HFF-Myc (cell line): ENCODE measurements at places on chromosomes 2 and 18.

DNA sequence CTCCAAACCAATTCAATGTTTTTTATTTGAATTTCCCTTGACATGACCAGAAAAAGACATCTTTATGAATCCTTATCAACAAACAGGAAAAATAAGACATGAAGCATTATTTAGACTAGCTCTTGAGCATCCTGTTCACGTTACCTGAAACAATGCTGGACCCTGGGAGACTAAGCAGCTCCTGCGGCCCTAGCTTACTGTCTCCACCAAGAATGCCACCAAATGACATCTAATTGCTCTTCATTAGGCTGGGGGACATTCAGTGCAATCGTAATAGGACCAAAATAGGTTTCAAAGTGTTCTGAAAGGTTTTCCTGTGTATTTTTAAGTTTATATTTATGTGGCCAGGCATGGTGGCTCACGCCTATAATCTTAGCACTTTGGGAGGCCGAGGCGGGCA lies 25.5 kb downstream of the NFE2L2 start:
- DNase-seq = no peak

DNA sequence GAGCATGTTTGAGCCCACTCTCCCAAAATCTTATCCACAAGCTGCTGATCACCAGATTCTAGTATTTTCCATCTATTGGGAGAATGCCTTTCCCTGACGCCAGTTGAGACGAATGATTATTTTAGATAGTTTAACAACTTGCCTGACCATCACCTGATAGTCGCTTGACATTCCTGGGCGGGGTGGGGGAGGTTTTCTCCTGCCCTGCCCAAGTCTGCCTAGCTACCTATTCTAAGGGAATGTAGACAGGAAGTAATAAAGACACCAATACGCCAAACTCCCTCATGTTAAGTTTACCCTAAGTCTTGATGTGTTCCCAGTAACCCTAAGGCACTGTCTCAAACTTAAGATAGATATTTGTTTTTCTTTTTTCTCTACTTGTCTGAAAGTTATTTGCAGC lies 4.6 kb upstream of the ACAA2 start:
- no peak for DNase-seq

DNA sequence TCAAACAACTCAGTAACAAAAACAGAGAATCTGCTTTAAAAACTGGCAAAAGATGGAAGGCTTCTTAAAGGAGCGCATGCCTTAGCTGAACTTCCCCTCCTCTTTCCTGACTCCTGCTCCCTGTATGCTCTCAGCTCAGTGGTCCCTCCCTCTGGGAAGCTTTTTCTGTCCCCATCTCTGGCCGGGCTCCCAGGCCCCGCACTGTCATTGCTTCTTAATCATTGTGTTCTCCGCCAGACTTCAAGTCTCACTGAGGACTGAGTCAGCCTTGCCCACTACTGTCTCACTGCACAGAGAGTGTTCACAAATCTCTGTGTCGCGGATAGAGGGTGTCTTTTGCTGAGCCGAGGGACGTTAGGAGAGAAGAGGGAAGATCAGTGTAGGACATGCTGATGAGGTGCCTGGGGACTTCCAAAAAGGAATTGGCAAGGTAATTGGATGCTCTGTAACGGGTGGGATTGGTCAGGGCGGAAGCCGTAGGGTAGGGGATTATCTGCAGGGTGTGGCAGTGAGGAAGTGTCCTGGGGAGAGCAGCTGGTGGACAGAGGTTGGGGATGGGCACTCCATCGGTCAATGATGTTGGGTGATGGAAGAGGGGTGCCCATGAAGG lies 16.2 kb downstream of the TOGARAM2 start:
- no peak for DNase-seq

GRCh38 chr2:23418461-23418911 lies 33.5 kb downstream of the KLHL29 start:
- DNase-seq = no peak

GRCh38 chr18:54960197-54960596 lies 936 bp upstream of the CCDC68 start:
- DNase-seq = no peak

GRCh38 chr2:240686460-240686859 lies 3.8 kb upstream of the AQP12B start:
- DNase-seq = no peak

DNA sequence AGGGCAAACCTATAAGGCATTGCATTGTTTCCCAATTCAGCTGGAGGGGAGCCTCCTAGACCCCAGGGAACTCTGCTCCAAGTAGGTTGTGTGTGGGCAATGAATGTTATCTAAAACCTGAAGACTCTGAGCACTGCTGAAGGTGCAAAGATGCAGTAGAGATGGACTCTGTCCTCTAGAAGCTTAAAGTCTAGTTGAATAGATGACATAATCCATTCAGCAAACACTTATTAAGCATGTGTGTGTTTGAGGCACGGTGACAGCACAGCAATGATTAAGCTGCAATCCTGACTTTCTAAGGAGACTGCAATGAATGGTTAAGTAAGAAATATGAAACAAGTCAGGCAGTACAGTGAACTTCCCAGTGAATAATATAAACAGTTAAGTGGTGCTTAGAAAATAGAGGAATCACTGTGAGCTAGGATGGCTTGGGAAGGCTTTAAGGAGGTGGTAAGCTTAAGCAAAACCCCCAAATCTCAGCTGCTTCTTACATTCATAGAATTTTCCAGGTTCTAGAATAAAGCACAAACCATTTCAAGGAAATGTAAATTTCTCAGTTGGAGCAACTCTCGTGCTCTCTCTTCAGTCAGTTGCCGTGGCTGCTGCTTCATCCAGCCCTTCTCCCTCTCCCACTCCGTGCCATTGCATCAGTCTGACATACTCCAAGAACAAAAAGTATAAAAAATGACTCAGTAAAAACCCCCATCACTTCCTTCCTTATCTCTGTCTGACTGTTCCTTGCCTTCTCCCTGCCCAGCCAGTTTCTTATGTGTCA lies 19.1 kb downstream of the MXD1 start:
- no peak for DNase-seq

GRCh38 chr18:12774982-12775381 lies 72.1 kb downstream of the PSMG2 start:
- DNase-seq = no peak

- DNase-seq = no peak
Observed at GRCh38 chr2:191245869-191246531, 796 bp downstream of the MYO1B start.

DNA sequence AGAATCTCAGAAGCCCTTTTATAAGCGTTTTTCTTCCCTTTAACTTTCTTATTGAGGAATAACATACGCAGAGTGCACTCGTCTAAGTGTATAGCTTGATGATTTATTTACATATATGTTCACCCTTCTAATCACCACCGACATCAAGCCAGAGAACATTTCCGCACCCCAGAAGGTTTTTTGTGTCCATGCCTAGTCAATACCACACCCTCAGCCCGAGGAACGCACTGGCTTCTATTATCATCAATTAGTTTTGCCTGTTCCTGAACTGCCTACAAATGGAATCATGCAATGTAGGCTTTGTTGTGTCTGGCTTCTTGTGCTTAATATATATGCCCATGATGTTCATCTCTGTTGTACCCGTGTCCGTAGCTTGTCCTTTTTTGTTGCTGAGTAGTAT lies 27.7 kb downstream of the SDC1 start:
- DNase-seq = no peak

DNA sequence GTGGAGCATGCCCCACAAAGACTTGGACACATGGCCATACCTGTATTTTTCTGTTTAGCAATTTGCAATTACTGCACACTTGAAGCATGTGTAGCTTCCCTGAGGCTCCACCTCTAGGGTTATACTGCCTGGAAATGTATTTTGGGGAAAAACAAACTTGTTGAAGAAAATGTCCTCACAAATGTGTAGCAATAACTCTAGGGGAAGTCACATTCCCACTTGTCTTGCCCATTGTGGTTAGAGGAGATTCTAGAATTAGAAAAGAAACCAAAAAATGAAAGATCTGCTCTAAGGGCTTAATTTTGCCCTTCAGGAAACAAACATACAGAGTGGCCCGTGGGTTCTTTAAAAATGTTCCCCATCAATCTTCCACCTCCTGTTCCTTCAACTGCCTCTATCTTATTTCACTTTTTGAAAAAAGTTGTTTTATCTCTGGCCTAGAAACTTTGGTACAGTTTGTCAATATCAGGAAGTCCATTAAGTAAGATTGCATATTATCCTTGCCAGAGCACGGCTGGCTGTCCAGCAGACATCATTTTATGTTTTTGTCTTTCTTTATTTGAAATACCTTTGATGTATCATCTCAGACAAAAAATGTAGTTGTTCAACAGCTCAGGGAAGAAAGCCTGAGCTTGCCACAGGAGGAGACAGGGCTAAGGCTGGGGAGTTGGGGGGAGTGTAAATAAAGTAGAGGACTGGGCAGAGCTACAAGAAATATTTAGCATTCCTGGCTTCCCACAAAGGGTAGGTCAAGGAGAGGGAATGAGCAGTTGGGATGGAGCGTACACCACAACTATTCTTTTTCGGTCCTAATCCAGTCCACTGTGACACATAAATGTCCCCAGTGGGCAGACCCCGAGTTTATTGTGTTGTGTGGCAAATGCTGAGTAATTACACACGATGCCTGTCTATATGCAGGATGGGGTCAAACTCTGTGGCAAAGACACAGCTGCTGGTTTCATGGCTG lies 96.8 kb upstream of the CDC42EP3 start:
- peak; percentile 75 for DNase-seq

DNA sequence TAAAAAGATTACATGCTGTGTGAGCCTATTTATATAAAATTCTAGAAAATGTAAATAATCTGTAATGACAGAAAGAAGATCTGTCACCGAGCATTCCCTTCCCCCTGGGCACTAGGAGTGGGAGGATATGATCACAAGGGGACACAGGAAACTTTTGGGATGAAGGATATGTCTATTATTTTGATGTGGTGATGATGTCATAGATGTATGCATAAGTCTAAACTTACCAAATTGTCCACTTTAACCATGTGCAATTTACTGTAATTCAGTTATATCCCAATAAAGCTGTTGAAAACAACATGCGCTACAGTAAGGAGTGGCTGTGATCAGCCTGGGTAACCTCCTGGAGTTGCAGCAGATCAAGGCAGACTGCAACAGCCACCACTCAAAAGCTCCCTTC lies 148.9 kb downstream of the ZBTB7C start:
- no peak for DNase-seq

- no peak for DNase-seq
Observed at GRCh38 chr18:63454497-63454896, 22.3 kb upstream of the SERPINB5 start.

GRCh38 chr18:11859903-11860407 lies 8.7 kb downstream of the CHMP1B start:
- no peak for DNase-seq

- DNase-seq = no peak
Observed at GRCh38 chr18:5214583-5215351, 17.7 kb upstream of the AKAIN1 start.

- DNase-seq = no peak
Observed at GRCh38 chr18:9871244-9871746, 14.5 kb upstream of the TXNDC2 start.

- DNase-seq = peak; percentile 2
Observed at GRCh38 chr2:39275016-39275415, 31.2 kb upstream of the CDKL4 start.

DNA sequence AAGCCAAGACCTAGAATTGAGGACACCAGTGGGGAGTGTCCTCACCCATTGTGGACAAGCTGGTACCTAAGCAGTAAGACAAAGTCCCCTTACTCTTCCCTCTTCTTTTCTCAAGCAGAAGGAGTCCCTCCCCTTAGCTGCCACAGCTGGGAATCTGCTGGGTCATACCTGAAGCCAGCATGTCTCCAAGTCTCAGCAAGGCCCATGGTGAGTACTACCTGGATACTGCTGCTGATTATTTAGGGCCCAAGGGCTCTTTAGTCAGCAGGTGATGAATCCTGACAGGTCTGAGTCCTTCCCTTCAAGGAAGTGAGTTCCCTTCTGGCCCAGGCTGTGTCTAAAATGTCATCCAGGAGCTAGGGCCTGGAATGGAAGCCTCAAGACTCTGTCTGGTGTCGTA lies 198.6 kb upstream of the STK17B start:
- DNase-seq = no peak

- DNase-seq = no peak
Observed at GRCh38 chr18:6435731-6436130, 21.0 kb upstream of the L3MBTL4 start.

DNA sequence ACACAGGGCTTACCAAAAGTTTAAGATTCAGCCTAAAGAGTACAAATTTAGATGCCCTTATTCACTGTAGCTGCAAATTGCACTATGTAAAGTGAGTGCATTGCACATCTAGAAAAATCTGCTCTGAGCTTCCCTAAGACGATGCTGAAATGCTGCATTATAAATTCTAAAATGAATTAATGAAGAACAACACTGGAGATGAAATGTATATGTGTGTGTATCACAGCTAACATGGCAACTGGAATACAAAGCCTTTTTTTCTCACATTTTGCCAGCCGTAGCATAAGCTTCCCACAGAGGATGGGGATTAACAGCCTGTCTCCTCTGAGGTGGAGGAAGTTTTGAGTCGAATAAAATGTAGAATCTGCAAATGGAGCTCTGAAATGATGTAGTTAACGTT lies 338.3 kb upstream of the ZEB2 start:
- no peak for DNase-seq

GRCh38 chr2:46915281-46915810 lies at the start of gene MCFD2:
MCFD2 (minus strand) TSS chr2:46915806; CDS start chr2:46909171, 6,635 bp downstream.
- no peak for DNase-seq

GRCh38 chr2:26448651-26449050 lies 29.3 kb downstream of the OTOF start:
- DNase-seq = no peak

DNA sequence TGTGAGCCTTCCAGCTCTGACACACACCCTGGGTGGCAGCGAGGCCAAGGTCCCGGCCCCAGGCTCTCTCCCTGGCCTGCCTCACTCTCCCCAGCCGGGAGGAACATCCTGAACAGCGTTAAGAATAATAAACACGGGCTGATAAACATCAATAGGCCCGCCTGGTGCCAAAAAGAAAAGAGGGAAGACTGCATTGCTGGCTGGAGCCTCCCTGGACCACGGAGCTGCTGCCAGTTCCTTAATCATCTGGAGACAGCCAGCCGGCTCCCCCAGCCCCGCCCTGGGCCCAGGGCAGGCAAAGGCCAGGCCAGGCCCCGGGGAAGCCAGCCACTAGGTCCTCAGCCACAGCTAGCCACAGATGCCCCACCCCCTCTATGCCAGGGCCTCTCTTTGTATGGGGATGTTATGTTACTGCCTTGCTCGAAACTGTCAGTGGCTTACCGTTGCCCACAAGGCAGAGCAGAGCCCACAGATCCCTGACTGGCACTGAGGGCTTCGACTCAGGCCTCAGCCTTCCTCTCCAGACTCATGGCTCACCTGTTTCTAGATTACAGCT lies 293.7 kb downstream of the DYSF start:
- DNase-seq = no peak

- DNase-seq = no peak
Observed at GRCh38 chr2:18380321-18380720, 180.1 kb downstream of the RDH14 start.

DNA sequence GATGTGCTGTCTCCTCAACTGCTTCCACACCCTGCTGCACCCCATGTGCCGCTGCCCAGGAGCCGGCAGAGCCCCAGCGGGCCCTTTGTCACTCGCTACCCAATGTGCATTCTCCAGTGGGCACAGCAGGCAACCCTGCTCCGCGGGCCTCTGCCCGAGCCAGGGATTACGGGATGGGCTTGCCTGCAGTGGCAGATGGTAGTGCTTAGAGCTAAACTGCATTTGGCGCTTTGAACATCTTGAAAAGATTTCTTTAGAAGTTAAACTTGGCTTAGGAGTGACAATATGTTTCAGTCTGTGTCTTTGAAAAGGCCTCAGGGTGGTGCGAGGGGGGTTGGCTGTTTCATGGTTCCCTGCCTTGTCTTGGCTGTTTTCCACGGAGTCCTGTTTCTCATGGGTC lies 84.0 kb upstream of the BOD1L2 start:
- no peak for DNase-seq

- DNase-seq = no peak
Observed at GRCh38 chr2:124480958-124481357, 455.9 kb downstream of the CNTNAP5 start.
